ENCODE measurements at places on chromosomes 2 and 18. TPM values are rescaled to one million over a fixed set of nuclear protein-coding genes. Genes with fewer than 3 reads are reported as not detected.

- no peak overlapping the region for H3K4me3 ChIP-seq
- no peaks in the 10 kb centered on the region for H3K27me3 ChIP-seq
- no peak for DNase-seq
- H3K4me1 ChIP-seq: peaks cover 39% of the 10 kb centered on the region
- no peaks in the 10 kb centered on the region for H3K36me3 ChIP-seq
Measured at GRCh38 chr2:12119841-12120240, 373.4 kb downstream of the LPIN1 start.

DNA sequence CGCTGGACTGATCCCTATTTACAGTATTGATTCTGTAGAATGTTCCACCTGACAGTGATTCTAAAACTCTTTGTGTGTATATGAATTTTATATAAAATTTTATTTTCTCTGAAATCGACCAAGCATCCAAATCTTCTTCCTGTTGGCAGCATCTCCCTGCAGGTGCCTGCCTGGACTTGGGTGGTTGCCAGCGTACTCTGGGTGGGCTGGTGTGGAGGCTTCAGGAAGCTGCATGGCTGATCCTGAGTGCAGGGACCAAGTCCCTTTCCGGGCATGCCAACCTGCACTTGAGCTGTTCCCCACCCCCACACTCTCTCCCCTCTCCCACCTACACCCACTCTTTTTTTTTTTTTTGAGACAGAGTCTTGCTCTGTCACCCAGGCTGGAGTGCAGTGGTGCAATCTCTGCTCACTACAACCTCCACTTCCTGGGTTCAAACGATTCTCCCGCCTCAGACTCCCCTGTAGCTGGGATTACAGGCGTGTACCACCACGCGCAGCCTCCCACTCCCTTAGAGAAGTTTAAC is 53.2 kb upstream of the ALKAL2 start:
- H3K27me3 ChIP-seq: no peaks in the 10 kb centered on the region
- H3K27ac ChIP-seq: no peak overlapping the region
- H3K36me3 ChIP-seq: no peaks in the 10 kb centered on the region
- H3K4me3 ChIP-seq: no peak overlapping the region

DNA sequence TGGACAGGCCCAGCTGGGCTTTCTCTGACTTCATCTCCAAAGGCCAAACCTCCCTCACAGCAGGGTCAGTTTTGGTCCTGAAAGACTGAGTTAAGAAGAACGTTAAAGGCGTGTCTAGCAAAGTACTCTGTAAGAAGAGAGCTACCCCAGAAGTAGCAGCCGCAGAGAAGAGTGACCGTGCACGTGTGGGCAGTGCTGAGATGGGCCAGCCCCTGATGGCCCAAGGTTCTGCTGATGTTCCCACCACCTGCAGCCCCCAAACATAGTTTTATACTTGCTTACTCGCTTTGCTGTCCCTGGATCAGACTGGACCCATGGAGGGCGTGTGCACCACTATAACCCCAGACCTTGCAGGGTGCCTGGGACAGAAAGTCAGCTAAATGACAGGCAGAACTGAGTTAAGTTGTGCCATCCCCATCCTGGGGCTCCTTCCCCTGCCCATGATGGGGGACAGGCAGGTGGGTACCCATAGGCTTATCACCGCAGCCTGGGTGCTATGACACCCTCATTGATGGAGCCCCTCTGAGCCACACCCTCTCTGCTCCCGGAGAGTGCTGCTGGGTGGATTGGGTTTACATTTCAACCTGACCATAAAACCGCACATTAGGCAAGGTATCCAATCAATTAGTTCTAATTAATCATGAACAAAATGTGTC is 367.3 kb upstream of the HS6ST1 start:
- H3K27ac ChIP-seq: no peak overlapping the region
- no peaks in the 10 kb centered on the region for H3K27me3 ChIP-seq
- H3K36me3 ChIP-seq: no peaks in the 10 kb centered on the region
- peaks cover 9% of the 10 kb centered on the region for H3K4me1 ChIP-seq
- no peak for DNase-seq

DNA sequence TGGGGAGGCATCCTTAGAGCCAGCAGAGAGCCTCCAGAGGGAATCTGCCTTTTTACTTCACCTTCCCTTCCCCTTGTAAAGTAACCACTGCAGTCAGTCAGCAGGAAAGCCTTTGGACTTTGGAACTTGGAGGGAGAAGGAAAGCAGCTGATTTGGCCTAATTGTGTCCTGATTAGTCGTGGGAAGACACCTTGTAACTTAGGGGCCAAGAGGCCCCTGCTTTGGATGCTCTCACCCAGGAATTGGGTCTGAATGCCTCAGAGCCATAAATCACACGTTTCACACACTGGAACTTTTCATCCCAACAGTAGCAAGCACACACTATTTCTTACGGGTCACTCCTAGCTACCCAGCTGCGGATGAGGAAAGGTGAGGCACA is 81.0 kb upstream of the PPM1B start:
- DNase-seq: no peak
- peak overlapping the region; percentile 43 for H3K4me3 ChIP-seq
- H3K36me3 ChIP-seq: no peaks in the 10 kb centered on the region
- H3K27ac ChIP-seq: peak overlapping the region; percentile 71
- peaks cover 32% of the 10 kb centered on the region for H3K4me1 ChIP-seq
- no peaks in the 10 kb centered on the region for H3K27me3 ChIP-seq

- H3K27ac ChIP-seq: peak overlapping the region; percentile 62
- H3K36me3 ChIP-seq: no peaks in the 10 kb centered on the region
- no peaks in the 10 kb centered on the region for H3K27me3 ChIP-seq
- H3K4me3 ChIP-seq: peak overlapping the region; percentile 38
- DNase-seq: peak; percentile 52
Measured at GRCh38 chr2:189952536-189953109, 109.9 kb downstream of the MSTN start.

DNA sequence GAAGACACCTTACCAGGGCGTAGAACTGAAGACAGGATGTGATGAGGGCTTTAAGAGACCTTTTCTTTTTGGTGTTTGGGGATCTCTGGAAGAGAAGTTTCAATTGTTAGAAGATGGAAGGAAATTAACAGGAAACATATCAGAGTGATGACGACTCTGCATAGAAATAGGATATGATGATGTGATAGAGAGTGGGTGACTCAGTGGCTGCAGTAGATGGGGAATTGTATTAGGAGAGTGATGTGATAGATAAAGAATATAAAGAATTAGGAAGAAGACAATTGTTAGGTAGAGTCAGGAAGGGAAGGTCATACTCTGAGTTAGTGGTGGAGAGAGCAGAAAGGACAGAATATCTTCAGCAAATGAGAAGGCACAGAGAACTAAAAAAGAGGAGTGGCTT is 593.9 kb downstream of the NYAP2 start:
- no peak overlapping the region for H3K4me3 ChIP-seq
- DNase-seq: no peak
- no peaks in the 10 kb centered on the region for H3K36me3 ChIP-seq

DNA sequence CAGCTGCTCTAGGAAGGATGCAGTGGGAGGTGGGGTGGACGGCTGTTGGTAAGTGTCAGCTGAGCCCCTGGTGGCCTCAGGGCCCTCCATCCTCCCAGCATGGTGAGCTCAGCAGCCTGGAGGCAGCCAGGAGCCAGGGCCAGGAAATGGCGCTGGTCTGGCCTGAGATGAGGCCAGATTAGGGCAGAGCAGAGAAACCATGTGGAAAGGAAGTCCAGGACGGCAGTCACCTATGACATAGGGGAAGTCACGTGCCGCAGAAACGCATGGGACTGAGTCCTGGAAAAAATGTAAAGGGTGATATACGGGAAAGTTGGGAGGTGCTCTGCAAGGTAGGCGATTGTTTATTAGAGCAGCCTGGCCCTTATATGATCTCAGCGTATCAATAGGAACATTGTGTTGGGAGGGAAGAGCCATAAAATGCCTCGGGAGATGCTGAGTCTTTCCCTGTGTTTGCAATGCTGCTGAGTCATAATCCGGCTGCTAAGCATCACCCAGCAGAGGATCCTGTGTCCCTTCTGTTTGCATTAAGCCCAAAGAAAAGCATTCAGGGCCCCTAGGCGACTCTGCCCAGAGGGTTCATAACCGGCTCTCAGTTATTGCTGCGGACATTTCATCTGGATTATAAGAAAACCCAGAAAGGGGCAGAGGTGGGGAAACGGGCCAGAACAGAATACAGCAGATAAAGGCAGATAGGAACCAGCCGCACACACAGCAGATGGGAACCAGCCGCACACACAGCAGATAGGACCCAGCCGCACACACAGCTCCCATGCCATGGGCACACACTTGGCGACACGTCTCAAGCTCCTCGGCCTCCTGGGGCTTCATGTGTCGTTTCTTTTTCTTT is 30.3 kb upstream of the B3GNT7 start:
- peaks cover 17% of the 10 kb centered on the region for H3K4me1 ChIP-seq
- H3K27ac ChIP-seq: no peak overlapping the region
- no peak for DNase-seq
- no peaks in the 10 kb centered on the region for H3K27me3 ChIP-seq
- H3K36me3 ChIP-seq: no peaks in the 10 kb centered on the region

DNA sequence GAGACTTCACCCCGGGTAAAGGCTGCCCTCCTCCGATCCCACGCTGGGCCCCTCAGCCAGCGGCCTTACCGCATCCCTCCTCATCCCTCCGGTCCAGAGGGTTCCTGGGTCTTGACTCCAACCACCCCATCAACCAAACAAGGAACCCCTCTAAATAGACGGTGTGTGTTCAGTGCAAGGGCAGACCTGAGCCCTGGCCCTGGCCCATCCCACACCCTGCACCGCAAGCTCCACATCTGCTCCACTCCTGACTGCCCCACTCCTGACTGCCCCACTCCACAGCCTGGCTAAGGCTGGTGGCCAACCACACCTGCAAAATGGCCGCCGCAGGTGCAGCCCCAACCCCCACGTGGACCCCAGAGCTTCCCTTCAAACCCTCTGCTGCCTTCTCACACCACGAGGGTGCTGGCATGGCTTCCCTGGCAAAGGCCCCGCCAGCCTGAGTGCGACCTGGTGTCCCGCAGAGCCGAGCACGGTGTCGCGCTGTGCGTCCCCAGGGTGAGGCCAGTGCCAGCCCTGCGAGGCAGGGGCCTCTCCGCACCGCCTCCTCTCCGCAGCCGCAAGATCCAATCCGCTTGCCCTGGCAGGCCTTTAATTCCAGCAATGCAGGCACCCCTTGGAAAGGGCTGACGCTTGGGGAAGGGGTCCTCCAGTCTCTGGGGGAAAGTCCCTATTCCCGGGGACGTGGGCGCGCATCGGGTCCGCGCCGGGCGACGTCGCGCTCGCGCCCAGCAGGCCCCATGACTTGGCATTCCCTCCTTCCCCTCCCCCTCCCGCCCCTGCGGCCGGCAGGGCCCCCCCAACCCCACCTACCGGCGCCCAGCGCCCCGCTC is 1.5 kb downstream of the KIF1A start:
- H3K27me3 ChIP-seq: peaks cover 53% of the 10 kb centered on the region
- H3K4me3 ChIP-seq: no peak overlapping the region
- H3K4me1 ChIP-seq: peaks cover 23% of the 10 kb centered on the region
- no peak overlapping the region for H3K27ac ChIP-seq
- no peak for DNase-seq
- no peaks in the 10 kb centered on the region for H3K36me3 ChIP-seq

- no peak for DNase-seq
- peaks cover 4% of the 10 kb centered on the region for H3K4me1 ChIP-seq
- H3K36me3 ChIP-seq: no peaks in the 10 kb centered on the region
- H3K4me3 ChIP-seq: no peak overlapping the region
- H3K27ac ChIP-seq: no peak overlapping the region
- no peaks in the 10 kb centered on the region for H3K27me3 ChIP-seq
Measured at GRCh38 chr2:62340994-62341484, 145.1 kb downstream of the B3GNT2 start.

DNA sequence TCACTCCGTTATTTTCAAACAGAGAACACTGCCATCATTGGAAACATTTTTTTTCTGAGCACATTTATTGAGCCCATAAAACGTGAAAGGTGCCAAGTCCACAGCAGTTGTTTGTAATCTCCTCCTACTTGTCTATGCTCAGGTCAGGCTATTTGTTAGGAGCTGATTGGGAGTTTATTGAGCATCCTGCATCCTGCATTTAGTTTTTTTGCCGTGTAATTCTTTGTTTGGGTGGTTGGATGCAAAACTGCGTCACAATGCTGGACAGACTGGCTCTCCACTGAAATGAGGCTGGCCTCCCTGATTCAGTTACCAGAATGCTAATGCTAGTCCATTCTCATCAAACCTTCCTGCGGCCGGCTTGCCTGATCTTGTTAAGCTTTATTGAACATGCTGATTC is 71.4 kb downstream of the RAPGEF4 start:
- no peaks in the 10 kb centered on the region for H3K36me3 ChIP-seq
- no peaks in the 10 kb centered on the region for H3K4me1 ChIP-seq
- no peak overlapping the region for H3K4me3 ChIP-seq
- peaks cover 3% of the 10 kb centered on the region for H3K27me3 ChIP-seq
- H3K27ac ChIP-seq: no peak overlapping the region

DNA sequence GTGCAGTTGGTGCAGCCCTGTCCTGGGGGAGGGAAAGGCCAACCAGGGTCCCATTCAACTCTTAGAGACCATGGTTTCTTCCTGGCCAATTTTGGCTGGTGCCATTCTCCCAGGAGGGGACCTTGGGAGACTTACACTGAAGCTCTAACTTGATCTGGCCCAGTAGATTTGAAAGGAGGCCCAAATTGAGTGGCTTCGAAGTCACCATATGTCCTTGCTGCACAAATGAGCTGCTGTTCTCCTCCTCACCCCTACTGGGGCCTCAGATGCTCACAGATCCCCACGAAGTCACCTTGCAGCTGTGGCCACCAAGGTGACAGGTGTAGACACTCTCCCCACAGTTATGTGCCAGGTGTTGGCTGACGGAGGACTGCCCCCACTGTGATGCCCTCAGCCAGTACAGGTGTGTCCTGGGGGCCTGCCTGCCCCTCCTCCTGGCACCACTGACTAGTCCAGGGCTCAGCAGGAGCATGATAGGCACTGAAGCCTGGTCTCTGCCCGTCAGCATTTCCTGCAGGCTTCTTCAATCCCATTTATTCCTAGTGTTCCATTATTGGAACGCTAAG is 4.7 kb upstream of the C2orf72 start:
- DNase-seq: no peak
- H3K36me3 ChIP-seq: no peaks in the 10 kb centered on the region
- peaks cover 10% of the 10 kb centered on the region for H3K27me3 ChIP-seq

GRCh38 chr2:17804358-17804757 is 11.9 kb upstream of the MSGN1 start:
- H3K36me3 ChIP-seq: no peaks in the 10 kb centered on the region
- peaks cover 52% of the 10 kb centered on the region for H3K4me1 ChIP-seq
- peak; percentile 78 for DNase-seq
- no peaks in the 10 kb centered on the region for H3K27me3 ChIP-seq

- H3K27me3 ChIP-seq: no peaks in the 10 kb centered on the region
- no peak overlapping the region for H3K27ac ChIP-seq
- no peaks in the 10 kb centered on the region for H3K4me1 ChIP-seq
- H3K36me3 ChIP-seq: no peaks in the 10 kb centered on the region
Measured at GRCh38 chr18:49726675-49726963, 86.7 kb downstream of the ACAA2 start.

GRCh38 chr2:162369551-162369950 is 25.6 kb downstream of the GCA start:
- H3K36me3 ChIP-seq: no peaks in the 10 kb centered on the region
- H3K27me3 ChIP-seq: no peaks in the 10 kb centered on the region
- no peak for DNase-seq
- no peaks in the 10 kb centered on the region for H3K4me1 ChIP-seq
- H3K4me3 ChIP-seq: no peak overlapping the region
- no peak overlapping the region for H3K27ac ChIP-seq

Gene IL1F10
- not detected for total RNA-seq

Gene MARCO
- total RNA-seq: not detected

Gene SLC4A5
- 9.7 TPM for total RNA-seq

Gene SERPINB11
- not detected for total RNA-seq

Gene LRRC30
- total RNA-seq: not detected

Gene COL6A3
- 0.10 TPM for total RNA-seq

Gene NT5C1B
- total RNA-seq: not detected

Gene NAT8
- total RNA-seq: not detected
